ENCODE measurements at places on chromosomes 12 and 14. TPM values are rescaled to one million over a fixed set of nuclear protein-coding genes. Genes with fewer than 3 reads are reported as not detected.

DNA sequence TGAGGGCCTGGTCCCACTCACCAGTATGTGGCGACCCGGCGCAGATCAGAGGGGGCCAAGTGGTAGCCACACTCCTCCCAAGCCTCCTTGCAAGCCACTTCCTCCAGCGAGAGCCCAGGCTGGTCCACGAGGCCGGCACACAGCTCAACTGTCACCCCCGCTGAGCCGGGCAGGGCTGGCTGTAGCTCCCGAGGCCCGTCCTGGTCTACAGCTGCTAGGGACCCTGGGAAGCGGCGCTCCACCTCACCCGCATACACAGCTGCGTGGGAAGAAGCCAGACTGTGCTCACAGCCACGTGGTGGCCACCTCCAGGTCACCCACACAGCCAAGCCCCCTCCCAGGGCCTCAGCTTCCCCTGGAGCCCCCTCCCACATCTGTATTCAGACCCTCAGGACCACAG lies 4.6 kb downstream of the NUDT14 start:
- DNase-seq = no peak

GRCh38 chr12:12681061-12681765 lies 14.8 kb downstream of the GPR19 start:
- no peak for DNase-seq

GRCh38 chr14:68502230-68502629 lies 290.6 kb downstream of the ZFP36L1 start:
- no peak for DNase-seq

GRCh38 chr12:52210925-52211650 lies 19.3 kb upstream of the KRT80 start:
- no peak for DNase-seq

DNA sequence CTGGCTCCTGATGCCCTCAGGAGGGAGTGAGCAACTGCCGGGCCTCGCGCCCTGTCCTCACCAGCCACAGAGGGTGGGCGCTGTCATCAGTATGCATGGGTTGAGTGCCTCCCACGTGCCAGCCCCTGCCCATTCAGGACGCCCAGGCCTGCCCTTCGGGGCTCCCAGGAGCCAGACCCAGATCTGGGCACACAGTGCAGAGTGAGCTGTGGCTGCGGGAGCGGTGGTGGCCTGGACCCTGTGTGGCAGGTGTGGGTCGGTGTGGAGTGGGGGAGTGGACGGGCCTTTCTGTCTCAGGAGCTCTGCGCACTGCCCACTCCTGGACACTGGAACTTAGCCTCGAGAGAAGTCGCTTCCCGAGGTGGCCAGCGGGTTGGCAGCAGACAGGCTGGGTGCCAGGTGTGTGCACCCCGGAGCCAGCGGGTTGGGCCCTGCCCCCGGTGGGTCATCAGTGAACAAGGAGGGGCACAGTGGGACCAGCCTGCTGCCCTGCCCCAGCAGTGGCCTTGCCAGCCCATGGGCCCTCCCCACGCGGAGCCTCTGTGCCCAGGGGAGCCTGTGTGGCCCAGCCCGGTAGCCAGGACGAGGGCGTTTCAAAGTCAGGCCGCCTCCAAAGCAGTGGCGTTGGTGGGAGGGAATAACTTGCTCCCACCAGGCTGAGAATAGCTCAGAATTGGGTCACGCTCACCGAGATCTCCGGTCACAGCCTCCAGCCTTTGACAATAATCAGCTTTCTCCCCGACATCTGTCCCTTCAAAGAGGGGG lies 9.5 kb downstream of the TRMT61A start:
- DNase-seq = no peak

The TBX5 gene
- total RNA-seq = not detected

The KANSL2 gene
- 125 TPM for total RNA-seq

The MYH6 gene
- total RNA-seq = not detected

All from natural killer cell (primary cell).